Activated T-cell treated with anti-CD3 and anti-CD28 coated beads, Interleukin-2, amount 50 U/mL, for 1 hour (primary cell): ENCODE measurements at places on chromosomes 7 and 10.

GRCh38 chr10:4086131-4086898, 301.3 kb upstream of the KLF6 start:
- DNase-seq = no peak

GRCh38 chr7:7720193-7720592, 1.8 kb upstream of the RPA3 start:
- DNase-seq = no peak

GRCh38 chr7:100632951-100633717, 8.2 kb downstream of the TFR2 start:
- DNase-seq = peak; percentile 67

- no peak for DNase-seq
Measured at GRCh38 chr7:99504281-99504602, 220 bp upstream of the ZKSCAN5 start.

DNA sequence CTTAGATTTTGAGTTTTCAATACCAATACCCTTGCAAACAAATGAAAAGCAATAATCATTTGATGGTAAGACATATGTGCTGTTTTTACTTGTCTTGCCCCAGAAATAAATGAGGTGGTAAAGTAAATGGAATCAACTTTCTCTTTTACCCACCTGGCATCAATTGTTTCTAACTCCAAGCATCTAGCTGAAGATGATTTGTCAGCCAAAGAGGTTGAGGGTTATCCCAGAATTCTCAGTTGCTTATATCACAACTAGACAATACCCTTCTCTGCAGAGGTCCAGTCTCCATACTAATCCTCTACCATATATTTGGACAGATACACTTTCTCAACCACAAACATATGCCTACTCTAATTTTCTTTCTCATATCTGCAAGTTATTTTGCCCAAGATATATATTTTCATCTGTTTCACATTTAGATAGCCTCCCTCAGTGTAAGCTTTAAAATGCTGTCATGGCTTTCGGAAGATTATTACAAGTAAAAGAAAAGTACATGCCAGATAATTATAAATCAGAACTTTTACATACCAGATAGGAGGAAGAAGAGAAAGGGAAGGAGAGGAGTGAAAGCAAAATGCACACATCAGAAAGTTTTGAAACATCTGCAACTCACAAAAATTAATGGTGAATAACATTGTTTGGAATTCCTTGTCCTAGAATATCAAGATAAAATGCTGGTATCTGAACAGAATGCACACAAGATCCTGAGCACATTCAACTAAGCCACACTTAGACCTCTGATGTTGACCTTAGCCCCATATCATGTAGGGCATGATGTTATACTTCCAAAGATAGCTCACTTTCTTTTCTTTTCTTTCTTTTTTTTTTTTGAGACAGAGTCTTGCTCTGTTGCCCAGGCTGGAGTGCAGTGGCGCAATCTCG, 146.6 kb downstream of the REEP3 start:
- no peak for DNase-seq

DNA sequence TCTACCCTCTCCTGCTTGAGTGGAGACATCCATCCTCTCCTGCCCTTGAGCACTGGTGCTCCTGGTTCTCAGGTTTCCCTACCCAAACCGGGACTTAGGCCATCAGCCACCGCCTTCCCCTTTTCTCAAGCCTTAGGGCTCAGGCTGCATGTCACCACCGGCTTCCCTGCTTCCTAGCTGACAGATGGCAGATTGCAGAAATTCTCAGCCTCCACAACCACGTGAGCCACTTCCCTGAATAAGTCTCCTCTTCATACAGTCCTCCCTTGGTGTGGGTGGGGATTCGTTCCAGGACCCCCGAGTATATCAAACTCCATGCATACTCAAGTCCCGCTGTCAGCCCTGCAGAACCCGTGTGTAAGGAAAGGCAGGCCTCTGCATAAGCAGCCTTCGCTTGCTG, 203.5 kb upstream of the ZNF32 start:
- no peak for DNase-seq

- no peak for DNase-seq
Measured at GRCh38 chr7:155807789-155808548, 4.3 kb downstream of the SHH start.

- DNase-seq = no peak
Measured at GRCh38 chr7:69269806-69270205, 328.5 kb upstream of the AUTS2 start.

DNA sequence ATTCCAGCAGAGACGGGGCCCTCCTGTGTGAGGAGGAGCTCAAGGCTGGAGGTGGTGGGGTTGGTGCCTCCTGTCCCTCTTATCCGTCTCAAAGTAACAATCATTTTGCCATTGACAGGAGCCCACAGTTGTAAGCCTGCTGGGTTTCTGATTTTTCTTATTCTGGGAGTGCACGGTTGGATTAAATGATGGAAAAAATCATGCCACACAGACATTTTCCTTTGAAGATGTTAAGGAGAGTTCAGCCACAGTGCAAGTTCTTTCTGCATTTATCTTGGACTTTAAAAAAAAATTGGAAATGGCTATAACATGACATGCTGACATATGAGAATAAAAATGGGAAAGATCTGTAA, 8.4 kb upstream of the LYZL1 start:
- DNase-seq = no peak

DNA sequence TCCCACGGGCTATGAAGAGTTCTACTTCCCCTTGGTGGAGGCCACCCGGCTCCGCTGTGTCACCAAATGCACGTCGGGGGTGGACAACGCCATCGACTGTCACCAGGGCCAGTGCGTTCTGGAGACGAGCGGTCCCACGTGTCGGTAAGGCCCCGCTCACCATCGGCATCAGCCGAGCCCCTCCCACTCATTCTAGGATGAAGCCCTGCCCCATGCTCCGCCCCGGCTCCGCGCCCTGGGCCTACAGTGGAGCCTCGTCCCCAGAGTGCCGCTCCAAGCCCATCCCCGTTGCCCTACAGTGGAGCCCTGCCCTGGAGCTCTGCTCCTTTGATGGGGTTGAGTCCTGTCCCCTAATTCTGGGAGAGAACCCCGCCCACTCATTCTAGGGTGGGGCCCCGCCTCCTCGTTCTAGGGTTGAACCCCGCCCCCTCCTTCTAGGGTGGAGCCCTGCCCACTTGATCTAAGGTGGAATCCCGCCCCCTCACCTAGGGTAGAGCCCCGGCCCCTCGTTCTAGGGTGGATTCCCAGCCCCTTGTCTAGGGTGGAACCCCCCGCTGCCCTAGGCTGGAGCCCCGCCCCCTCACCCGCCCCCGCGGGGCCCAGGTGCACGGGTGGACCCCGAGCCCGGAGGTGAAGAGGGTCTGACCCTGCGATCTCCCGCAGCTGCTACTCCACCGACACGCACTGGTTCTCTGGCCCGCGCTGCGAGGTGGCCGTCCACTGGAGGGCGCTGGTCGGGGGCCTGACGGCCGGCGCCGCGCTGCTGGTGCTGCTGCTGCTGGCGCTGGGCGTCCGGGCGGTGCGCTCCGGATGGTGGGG, 3.4 kb upstream of the MUC12 start:
- peak; percentile 79 for DNase-seq

DNA sequence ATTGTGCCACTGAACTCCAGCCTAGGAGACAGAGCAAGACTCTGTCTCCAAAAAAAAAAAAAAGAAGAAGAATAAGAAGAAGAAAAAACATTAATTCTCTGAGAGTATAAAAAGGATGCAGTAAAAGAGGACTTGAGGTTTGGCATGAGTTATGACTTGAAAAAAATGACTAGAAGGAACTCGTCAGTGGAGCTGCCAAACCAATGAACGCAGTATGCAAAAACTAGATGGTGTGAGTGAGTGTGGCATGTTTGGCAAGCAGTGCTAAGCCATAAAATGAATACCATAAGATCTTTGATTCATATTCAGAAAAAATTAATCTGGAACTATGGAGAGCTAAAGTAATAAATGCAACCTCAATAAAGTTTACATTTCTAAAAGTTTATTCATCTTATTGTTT, 68.6 kb upstream of the MEOX2 start:
- no peak for DNase-seq

GRCh38 chr10:133456041-133456951, 2.6 kb downstream of the SCART1 start:
- no peak for DNase-seq

DNA sequence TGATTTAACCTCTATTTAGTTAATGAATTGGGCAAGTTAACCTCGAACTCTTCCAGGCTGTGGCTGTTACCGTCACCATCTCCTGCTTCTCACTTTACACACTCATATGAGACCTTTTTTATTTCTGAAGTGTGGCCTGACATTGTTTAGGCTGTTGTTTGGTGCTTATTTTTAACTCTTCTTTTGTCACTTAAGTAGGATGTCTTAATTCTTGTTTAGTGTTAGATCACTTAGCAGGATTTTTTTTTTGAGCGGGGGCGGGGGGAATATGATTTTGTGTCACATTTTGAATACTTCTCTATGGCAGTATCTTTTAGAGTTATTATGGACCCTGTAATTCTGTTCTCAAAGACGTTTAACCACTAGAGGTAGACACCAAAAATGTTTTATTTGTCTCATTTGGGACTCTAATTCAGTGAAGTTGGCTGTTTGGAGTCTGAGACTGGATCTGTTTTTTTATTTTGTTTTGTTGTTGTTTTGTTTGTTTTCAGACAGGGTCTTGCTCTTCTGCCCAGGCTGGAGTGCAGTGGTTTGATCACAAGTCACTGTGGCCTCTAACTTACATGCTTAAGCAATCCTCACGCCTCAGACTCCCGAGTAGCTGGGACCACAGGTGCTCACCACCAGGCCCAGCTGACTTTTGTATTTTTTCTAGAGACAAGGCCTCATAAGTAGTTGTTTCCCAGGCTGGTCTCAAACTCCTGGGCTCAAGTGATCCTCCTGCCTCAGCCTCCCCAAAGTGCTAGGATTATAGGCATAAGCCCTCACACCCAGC, 73.5 kb downstream of the CUX1 start:
- no peak for DNase-seq

GRCh38 chr10:128058750-128059134, 67.5 kb downstream of the MKI67 start:
- no peak for DNase-seq

DNA sequence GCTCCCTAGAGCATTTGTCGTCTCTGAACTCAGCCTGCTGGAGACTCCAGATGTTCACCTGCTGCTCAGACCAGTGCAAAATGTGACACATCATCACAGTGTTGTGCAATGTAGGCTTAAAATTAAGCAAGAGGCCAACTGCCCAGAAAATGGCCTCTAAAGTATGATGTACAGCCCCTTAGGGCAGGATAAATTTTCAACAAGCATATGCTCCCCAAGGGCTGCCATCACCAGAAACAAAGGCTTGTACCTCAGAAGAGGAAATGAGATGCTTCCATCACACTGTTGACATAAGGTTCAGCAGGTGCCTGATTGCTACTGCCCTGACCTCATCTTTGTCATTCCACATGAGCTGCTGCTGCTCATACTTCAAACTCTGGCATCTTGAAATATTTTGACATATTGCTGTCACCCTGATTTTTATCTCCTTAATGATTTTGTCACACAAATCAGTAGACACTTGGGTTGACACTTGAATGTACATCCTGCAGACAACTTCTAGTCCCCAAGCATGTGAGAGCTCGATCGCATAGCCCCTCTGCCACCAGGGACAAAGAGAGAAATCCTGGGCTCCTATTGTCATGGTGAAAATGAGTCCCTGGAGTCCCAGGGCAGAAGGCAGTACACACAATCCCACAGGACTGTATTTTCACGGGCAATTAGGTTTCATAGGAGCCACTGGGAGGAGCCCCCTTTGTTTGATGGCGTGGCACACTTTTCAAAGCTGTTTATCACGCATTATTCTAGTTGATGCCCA, 219.7 kb upstream of the STK17A start:
- no peak for DNase-seq

DNA sequence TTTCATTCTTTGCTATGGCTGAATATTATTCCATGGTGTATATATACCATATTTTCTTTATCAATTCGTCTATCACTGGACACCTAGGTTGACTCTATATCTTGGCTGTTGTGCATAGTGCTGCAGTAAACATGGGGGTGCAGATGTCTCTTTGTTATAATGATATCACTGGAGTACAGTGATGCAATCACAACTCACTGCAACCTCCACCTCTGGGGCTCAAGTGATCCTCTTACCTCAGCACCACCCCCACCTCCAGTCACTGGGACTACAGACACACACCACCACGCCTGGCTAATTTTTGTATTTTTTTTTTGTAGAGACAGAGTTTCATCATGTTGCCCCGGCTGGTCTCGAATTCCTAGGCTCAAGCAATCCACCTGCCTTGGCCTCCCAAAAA, 15.6 kb downstream of the KLHL7 start:
- DNase-seq = no peak

DNA sequence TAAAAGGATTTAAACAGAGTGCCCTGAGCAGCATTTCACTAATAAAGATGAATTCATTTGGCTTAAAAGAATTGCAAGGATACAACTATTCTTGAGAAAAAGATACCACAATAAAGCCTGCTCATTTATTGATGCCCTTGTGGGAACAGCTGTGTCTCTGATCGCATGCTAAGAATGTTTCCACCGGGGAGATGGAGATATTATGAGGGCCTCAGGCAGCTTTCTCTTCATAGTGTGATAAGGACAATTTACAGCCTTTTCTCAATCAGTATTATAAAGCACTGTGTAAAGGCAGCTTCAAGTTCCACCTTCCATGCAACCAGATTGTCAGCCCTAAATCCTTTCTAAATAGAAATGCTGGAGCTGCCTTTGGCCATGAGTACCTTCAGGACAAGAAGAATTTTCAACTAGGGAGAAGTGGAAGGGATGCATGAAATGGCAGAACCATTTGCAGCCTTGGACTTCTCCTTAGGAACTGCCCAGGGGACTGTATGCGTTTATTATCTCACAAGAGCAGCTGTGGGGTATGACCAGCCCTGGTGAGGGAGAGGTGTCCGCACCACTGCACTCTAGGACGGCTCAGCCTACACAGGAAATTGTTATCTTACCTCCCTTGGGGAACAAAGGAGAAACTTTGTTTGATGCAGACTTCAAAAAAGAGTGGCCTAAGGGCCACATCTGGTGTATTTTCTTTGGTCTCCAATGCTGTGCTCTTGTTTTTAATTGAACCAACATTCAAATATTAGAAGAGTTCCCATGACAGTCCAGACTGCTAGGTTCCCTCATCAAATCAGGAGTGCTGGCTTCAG, 116.9 kb upstream of the PCGF5 start:
- DNase-seq = no peak

GRCh38 chr10:83250396-83250795, 888.9 kb upstream of the GHITM start:
- no peak for DNase-seq
